ENCODE measurements at places on chromosomes 11 and 22.

GRCh38 chr11:79199729-79200354 is 241.0 kb downstream of the TENM4 start:
- DNase-seq = no peak

DNA sequence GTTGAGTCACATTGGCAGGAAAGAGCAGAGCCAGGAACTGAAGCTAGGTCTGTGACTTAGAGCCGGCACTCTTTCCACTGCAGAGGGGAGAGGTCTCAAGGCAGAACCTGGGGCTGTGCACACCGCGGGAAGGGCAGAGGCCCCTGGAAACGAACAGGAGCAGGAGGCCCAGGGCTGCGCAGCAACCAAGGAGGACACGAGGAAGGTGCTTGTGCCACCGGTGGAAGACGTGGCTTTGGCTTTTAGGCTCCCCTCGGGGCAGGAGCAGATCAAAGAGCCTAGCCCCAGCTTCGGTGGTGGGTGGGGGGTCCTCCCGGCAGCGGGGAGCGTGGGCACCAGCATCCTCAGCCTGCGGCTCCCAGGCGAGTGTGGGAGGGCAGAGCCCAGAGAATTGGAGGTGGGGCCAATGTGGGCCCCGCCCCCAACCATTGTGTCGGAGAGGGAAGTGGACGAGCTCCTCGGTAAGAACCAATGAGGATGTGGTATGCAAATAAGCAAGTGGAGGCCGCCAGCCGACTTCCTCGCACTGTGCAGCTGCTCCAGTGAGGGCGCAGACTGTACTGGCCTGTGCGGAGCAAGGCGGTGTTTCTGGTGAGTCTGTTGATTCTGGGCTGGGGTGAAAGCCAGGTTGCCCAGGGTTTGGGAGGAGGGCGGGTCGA is at the start of gene CCDC116:
TSS of gene CCDC116 (plus strand) at position 524 of the 659 bp plus-strand sequence. CDS start 422 bp downstream, outside the sequence.
- no peak for DNase-seq

GRCh38 chr11:2085251-2086066 is 53.7 kb downstream of the IGF2 start:
- no peak for DNase-seq

DNA sequence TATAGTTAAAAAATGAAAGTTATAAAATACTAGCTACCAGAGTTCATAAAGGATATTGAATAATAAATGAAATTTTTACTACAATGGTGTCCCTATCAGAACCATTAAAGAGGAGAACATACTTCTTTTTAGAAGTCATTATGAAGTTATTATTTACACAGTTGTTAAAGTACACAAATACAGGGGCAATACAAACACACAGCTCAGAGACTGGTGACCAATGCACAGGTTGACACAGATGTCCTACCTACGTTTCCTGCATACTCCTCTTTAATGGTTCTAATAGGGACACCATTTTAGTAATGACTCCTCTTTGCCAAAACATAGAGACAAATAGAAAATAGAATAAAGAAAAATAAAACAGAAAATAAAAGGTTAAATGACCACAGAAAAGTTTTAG is 10.1 kb downstream of the NLRP10 start:
- no peak for DNase-seq
